Activated CD8-positive, alpha-beta memory T cell treated with anti-CD3 and anti-CD28 coated beads for 48 hours (primary cell): ENCODE measurements at places on chromosomes 7 and 10.

DNA sequence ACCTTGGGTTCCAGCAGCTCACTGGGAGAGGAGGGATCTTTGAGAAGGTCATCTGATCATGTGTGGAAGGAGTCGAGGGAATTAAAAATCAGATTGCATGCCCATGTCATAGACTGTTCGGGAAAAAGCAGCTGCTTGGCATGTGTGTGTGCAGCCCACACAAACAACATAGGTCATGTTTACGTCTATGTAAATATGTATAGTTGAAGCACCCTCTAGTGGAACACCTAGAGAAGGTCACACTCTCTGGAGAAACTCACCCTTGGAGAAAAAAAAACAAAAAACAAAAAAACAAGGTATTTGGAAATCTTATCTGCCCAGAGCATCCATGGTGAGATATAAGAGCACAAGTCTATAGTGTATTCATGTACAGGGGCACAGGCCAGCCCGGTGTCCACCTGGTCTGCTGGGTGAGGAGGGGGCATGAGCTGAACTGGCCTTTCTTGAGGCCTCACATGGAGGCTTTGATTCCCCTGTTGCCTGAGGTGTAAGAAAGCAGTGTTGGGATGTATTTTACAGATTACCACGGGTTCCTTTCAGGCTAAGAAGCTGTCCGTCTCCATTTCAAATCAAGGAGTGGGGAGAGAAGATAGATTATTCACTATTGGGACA is 98.0 kb downstream of the NPY start:
- no peak for DNase-seq

GRCh38 chr10:26909753-26910152 is 49.0 kb upstream of the ABI1 start:
- no peak for DNase-seq

- DNase-seq, result no peak
Measured at GRCh38 chr10:74233281-74233680, 82.3 kb downstream of the ADK start.

GRCh38 chr10:17811146-17811865 is 2.2 kb downstream of the MRC1 start:
- DNase-seq, result no peak

DNA sequence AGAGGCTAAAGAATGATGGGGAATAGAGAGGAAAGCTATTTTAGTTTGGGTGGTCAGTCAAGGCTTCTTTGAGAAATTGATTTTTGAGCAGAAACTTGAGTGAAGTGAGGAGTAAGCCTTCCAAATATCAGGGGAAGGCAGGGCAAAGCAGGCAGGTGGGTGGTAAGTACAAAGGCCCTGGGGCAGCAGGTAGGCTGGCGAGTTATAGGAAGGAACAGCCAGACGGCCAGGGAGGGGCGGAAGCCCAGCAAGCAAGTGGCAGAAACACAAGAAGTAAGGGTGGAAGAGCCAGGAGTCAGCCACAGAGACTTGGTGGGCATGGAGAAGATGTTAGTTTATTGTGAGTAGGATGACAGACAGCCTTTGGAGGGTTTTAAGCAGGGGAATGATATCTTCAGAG is 34.9 kb downstream of the VWA2 start:
- DNase-seq, result no peak
